ENCODE measurements at places on chromosomes 16 and 17. TPM values are rescaled to one million over a fixed set of nuclear protein-coding genes. Genes with fewer than 3 reads are reported as not detected.

C16orf74 gene
- 4.9 TPM for total RNA-seq

EVI2A gene
- not detected for total RNA-seq

DHX58 gene
- 1.3 TPM for total RNA-seq

CSHL1 gene
- total RNA-seq = not detected

SHBG gene
- 2.0 TPM for total RNA-seq

RARA gene
- total RNA-seq = 34.3 TPM

EPX gene
- not detected for total RNA-seq

GRCh38 chr16:8552487-8553221 is 37.7 kb downstream of the TMEM114 start:
- DNase-seq = no peak

GRCh38 chr16:11721781-11722467 is 20.7 kb downstream of the TXNDC11 start:
- no peak for DNase-seq

DNA sequence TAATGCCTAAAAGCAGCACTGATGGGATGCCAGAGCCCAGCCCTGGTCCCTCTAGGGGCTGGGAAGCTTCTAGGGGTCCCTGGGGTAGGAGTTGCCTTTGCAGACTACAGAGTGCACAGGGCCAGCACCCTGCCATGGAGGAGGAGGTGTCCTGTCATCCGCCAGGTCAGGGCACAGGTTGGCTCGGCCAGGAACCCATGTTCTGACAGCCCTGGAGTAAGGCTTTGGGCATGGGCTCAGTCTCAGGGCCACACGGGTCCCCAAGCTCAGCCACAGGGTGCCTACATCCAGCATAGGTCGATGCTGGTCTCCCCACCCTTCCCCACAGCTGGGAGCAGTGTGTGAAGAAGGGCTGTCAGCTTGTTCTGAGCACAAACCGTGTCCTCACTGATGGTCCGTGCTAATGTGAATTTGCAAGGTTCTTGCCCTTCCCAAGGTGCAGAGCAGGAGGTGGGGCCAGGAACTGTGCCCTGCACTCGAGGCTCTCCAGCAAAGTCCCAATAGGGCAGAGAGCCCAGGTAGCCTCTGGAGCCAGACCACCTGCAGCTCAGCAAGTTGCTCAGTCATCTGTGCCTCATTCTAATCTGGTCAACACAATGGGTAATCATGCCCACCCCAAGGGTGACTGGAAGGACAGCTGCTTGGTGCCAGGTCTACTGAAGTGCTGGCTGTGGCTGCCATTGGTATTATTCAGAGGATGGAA is 72.8 kb downstream of the AMFR start:
- no peak for DNase-seq

DNA sequence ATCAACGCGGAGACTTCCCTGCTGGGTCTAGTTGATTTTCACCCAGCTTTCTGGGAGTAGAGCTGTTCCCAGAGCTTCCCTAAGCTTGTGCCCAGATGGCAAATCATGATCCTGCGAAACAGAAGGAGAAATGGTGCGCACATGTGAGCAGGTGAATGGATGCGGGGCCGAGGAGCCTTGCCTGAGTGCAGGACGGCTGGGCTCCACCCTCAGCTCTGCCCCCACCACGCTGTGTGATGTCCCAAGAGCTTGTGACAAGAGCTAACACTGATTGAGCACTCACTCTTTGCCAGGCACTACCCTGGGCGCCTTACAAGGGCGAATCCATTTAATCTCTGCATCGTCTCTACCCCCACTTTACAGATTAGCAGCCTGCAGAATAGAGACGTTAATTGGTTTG is 162.7 kb upstream of the RPL38 start:
- DNase-seq = no peak

DNA sequence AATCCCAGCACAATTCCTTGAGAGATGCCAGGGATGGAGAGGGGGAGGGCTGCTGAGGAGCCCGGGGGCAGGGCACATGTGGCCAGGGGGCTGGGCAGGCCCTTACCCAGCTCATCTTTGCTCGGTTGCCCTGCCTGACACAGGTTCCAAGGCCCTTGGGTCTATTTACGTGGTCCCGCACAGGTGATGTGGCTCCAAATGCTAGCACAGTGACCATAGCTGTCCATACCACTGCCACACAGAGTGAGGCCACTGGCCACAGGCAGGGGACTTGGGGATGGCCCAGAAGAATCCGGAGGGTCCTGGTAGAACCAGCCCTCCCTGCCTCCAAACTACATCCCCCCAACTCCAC is 10.0 kb upstream of the PRR29 start:
- no peak for DNase-seq

GRCh38 chr17:7177954-7178477 is 1.2 kb downstream of the ASGR1 start:
- no peak for DNase-seq

DNA sequence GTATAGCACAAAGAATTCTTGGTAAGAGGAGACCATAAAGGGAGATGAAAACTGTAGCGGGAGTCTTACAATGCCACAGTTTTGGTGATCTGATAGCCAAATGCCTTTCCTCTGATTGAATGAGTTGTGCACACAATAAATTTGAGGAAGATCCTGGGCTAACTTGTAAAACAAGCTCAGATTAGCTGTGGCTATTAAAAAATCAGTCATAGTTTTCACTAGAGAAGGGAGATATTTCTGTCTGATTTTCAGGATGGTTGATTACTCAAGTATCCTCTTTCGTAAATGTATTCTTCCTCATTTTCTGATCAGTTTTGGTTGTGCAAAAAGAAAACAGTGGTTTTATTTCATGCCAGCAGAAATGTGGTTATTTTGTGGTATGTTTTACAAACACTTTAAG is 9.1 kb upstream of the METTL9 start:
- no peak for DNase-seq

DNA sequence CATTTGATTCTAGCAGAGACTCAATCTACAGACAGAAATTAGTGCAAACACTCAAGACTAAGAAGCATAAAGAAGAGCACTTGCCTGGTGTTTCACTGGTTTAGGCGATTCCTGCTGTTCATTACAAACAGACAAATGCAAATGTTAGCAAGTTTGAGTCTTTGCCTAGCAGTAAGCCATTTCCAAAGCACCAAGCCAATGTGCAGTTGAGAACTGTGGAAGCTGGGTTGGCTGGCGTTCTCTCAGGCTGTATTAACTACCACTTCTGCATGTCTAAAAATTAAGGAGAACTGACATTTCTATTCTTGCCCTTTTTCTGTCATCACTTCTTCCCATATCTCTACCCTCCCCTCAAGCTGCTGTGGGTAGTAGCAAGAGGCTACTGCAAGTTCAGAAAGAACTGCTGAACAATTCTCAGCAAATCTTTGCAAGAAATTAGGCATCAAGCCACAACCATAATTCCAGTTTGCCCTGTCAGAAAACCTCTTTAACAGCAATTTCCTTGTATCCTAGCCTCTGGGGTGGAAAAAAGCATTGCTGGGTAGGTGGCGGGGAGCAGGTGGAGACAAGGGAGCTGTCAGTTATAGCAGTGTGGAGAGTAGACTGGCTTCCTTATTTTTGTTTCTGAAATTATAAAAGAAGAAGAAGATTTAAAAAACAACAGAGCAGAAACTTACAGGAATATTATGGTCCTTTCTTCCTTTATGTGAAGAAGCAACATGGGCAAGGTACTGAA is 53.8 kb downstream of the MYH10 start:
- no peak for DNase-seq

- DNase-seq = no peak
Measured at GRCh38 chr17:17494870-17495535, 1.2 kb downstream of the RASD1 start.

GRCh38 chr17:21711182-21711581 is 18.9 kb downstream of the KCNJ18 start:
- DNase-seq = no peak

- no peak for DNase-seq
Measured at GRCh38 chr17:60388742-60389141, 3.2 kb downstream of the USP32 start.

DNA sequence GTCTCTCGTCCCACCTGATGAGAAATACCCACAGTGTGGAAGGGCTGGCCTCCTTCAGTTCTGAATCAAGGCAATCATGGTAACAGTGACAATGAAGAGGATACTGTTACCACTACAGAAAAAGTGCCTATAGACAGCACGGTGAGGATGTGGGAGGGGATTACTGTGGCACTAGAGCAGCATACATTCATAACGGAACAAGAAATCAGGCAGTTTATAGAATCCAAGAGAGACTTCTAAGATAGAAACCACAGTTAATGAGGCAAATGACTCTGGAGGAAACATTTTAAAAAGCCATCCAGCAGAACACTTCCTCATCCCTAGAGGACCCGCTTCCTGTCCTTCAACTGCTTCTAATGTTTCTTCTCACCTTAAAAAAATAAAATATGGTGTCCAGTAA is 2.7 kb downstream of the RUSF1 start:
- DNase-seq = no peak

DNA sequence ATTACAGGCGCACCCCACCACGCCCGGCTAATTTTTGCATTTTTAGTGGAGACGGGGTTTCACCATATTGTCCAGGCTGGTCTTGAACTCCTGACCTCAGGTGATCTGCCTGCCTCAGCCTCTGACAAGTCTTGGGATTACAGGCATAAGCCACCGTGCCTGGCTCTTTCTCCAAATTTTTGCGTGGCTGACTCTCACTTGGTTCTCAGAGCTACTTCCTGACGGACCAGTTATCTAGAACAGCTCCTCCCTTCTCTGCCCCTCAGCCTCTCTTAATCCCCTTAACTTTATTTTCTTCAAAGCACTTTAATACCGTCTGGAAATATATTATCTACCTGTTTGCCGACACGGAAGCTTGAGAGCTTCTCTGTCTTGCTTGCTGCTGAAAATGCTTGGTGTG is 4.2 kb downstream of the YPEL2 start:
- DNase-seq = no peak

DNA sequence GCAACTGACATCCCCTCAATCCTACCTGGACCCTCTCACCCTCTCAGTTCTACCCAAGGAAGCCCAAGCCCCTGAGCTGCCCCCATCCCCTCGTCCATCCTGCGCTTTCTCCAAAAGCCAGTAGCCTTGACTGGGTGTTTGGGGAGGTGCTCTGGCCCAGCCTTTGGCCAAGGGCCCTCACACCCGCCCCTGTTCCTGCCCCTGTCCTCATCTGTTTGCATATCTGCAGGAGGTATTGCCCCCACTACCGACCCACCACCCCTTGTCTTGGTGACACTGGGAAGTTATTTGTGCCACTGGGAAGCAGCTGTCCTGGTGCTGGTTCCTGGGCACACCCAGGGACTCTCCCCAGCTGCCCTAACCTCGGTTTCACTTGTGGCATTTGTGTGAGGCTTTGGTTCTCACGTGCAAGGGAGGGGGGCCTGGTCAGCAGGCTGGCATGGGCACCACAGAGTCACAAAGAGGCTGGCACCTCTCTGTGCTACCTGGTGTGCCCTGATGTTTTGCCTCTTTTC is 75.3 kb downstream of the MRC2 start:
- no peak for DNase-seq

DNA sequence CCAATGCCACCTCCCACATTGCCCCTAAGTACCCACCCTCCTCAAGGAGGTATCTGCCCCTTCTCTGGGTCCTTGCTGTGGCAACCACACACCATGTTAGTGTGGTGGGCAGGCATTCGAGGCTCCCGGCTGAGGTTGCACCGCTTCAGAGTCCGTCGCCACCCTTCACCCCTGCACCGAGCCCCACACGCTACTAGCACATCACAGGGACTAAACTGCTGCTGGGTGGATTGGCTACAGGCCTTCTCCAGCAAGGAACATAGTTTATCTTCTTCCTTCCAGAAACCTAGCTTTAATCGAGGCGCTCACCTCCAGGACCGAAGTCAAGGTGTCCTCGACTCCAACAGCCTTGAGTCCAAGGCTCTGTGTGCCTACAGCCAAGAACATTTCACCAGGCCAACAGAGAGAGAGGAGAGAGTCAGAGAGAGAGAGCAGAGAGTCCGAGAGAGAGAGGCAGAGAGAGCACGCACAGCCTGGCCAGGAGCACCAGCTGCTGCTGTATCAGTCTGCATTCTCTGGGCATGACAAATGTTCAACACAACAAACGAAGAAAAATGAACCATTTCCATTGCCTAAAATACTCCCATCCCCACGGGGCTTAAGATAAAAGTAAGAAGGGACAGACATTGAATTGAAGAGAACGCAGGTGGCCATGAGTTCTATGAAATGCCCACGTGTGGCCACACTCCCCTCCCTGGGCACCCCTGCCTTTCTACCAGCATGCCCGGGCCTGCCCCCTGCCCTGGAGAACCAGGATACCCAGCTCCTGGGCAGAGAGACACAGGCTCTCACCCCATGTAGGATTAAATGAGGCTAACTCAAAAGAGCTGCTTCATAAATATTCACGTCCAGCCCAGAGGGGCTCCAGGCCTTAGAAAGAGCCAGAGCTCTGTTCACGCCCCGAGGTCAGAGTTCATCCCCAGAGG is 94.9 kb downstream of the RBFOX3 start:
- DNase-seq = no peak

DNA sequence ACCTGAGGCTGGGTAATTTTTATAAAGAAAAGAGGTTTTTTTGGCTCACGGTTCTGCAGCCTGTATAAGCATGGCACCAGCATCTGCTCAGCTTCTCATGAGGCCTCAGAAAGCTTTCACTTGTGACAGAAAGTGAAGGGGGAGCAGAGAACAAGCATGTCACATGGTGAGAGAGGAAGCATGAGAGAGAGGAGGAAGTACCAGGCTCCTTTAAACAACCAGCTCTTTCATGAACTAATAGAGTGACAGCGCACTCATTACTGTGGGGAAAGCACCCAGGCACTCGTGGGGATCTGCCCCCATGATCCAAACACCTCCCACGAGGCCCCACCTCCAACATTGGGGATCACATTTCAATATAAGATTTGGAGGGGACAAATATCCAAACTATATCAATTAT is 86.8 kb downstream of the USP32 start:
- DNase-seq = no peak

- no peak for DNase-seq
Measured at GRCh38 chr17:14311186-14311705, 10.4 kb downstream of the HS3ST3B1 start.

- no peak for DNase-seq
Measured at GRCh38 chr16:25219070-25219737, 2.5 kb downstream of the AQP8 start.

DNA sequence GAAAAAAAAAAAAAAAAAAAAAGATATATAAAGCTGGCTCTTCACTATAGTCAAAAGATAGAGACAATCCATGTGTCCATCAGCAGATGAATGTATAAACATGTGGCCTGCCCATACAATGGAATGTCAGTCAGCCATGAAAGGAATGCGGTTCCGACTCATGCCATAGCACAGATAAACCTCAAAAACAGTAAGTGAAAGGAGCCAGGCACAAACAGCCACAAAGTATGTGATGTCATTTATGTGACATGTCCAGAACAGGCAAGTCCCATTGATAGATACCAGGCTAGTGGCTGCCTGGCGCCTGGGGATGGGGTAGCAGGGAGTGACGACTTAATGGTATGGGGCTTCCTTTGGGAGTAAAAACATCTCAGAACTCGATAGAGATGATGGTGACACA is 155.7 kb downstream of the CMIP start:
- DNase-seq = no peak

- no peak for DNase-seq
Measured at GRCh38 chr17:55348749-55349354, 72.8 kb downstream of the MMD start.

All from type B pancreatic cell (in vitro differentiated cells).